Activated T-cell treated with anti-CD3 and anti-CD28 coated beads, Interleukin-2, amount 50 U/mL, for 72 hours (primary cell): ENCODE measurements at places on chromosomes 2 and 18.
A peak's percentile ranks its signal among the peaks of the same experiment; 100 is the strongest.

- DNase-seq, result no peak
These were observed 143.5 kb downstream of the ZEB2 start for GRCh38 chr2:144376460-144376859.

DNA sequence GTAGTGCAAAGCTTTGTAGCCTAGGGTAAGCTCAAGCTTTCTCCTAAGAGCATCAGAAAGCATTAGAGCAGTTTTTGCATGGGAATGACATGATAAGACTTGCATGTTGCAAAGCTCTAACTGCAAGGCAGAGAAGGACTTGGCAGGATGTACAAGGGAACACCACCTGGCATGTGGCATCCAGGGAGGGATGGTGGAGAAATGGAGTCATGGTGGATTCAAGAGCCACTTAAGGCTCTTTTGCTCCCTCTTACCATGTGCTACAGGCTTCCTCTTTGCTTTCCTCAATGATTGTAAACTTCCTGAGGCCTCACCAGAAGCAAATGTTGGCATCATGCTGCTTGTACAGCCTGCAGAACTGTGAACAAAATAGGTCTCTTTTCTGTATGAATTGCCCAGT lies 266.0 kb downstream of the GLI2 start:
- DNase-seq, result no peak

DNA sequence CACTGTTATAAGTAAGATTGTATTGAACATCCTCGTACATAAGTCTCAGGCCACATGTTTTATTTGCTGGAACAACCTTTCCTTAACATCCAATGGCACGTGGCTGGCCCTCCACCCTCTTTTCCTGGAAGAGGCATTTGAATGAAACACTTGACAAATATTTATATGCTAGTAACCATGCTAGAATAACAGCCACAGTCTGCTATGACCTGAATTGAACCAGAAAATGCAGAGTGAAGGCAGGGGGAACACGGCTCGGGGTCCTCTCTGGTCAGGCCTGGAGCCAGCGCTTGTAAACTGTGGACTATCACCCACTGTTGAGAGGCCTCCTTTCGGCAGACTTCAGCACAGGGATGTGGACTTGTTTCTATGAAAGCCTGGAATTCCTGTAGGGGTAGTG lies 198.2 kb upstream of the COPS8 start:
- DNase-seq, result no peak

GRCh38 chr2:219506802-219507526 lies 7.3 kb upstream of the ASIC4 start:
- DNase-seq, result no peak

DNA sequence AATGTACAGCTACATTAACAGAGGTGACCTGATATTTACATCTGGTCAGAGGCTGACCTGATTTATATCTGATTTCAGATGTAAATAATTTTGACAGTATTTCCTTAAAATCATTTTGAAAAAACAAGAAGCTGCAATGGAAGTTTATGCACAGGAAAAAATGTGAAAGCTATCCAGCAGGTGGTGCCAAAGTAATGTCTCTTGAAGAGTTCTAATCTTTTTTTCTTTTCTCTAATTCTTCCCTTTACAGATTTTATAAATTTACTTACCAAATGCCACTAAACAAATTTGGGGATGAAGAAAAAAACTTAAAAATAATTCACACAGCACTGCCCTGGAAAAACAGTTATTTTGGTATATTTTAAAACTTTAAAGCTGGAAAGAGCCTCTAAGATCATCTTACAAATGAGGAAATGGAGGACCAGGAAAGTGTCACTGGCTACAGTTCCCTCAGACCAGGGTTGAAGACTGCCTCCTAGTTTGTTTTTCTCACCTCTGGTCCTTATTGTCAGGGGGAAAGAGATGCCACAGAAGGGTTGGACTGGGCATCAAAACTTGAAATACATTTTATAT lies 16.4 kb upstream of the FBLN7 start:
- DNase-seq, result peak; percentile 35

- no peak for DNase-seq
These were observed 50.0 kb upstream of the STON1 start for GRCh38 chr2:48479915-48480314.

GRCh38 chr2:124382067-124382618 lies 357.1 kb downstream of the CNTNAP5 start:
- DNase-seq, result no peak

DNA sequence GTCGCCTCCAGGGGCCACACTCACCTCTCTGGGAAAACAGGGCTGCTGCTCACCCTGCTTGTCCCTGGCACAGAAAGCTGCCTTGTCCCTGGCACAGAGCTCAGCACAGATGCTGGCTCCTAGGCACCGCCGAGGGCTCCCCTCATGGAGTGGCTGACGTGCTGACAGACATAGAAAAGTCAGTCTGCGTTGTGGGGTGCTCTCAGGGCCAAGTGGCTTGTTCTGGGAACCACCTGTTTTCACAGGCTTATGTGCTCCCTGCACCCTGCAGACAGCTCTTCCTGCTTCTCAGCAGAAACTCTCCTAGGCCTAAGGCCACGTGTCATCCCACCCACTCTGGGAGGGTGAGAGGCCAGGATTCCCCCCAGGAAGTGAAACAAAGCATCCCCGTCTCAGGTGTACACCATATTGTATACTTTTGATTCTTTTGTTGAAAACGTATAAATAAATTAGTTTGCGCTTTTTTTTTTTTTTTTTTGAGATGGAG lies 84.7 kb upstream of the TMEM200C start:
- DNase-seq, result no peak

DNA sequence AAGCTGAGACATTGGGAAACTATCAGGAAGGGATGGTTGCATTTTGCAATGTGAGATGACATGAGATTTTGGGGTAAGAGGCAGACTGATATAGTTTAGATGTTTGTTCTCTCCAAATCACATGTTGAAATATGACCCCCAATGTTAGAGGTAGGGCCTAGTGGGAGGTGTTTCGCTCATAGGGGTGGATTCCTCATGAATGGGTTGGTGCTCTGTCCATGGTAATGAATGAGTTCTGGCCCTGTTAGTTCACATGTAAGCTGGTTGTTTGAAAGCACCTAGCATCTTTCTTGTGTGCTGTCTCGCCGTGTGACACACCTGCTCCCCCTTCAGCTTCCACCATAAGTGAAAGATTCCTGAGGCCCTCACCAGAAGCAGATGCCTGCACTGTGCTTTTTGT lies 37.7 kb downstream of the TPRKB start:
- DNase-seq, result no peak

DNA sequence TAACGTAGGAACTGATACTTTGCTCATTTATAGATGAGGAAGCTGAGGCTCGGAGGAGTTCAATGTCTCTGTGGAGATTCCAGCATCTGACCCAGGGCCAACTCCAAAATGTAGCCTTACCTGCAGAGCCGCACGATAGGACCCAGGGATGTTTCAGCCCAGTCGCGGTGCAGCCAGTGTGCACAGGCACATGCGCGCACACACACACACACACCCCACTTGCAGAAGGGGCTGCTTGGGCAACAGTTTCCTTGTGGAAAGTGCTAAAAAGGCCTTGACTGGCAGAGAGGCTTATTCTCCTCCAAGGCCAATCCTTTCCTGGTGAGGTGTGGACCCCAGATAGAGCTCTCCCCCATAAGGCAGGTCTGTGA lies 101.7 kb downstream of the ZFP36L2 start:
- no peak for DNase-seq

DNA sequence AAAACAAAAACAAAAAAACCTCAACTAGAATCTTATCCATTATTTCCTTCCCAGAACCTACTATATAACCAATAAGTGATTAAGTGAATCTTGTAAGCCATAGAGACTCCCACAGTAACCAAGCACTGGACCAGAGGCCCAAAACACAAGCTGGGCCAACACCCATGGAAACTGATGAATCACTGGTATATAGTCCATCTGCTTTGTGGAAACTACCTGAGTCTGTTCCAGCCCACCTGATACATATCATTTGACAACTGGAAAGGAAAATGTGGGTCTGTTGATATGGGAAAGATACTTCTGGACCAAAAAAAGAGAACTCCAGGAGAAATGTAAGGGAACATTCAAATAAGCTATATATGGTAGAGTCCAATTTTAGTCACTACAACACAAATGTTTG lies 252.8 kb downstream of the MREG start:
- DNase-seq, result no peak

GRCh38 chr2:130327703-130328527 lies 14.8 kb upstream of the IMP4 start:
- no peak for DNase-seq

DNA sequence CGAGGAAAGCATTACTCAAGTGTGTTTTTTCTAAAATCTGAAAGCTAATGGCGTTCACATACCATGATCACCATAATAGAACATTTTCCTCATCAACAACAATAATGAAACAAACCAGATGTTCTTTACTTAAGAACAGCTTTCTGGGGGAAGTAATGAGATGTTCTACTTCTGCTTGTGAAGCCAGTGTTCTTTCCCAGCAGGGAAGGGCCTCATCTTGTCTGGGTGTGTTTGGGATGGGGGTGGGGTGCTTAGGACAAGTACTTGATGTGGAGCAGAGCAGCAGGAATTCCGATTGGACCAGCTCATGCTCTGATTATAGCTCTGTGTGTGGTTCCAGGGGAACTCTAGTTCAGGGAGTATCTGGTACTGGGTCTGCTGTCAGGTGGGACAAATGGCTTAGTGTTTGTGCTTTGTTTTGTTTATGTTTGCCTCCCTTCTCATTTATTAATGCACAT lies 163.0 kb upstream of the NOSTRIN start:
- no peak for DNase-seq

GRCh38 chr2:104465981-104466380 lies 387.9 kb upstream of the POU3F3 start:
- no peak for DNase-seq

- no peak for DNase-seq
These were observed 3.5 kb upstream of the TUBB6 start for GRCh38 chr18:12304351-12305210.

- no peak for DNase-seq
These were observed 35.5 kb upstream of the PTH2R start for GRCh38 chr2:208370881-208371633.

- no peak for DNase-seq
These were observed 225.4 kb downstream of the FAM210A start for GRCh38 chr18:13500869-13501542.

- no peak for DNase-seq
These were observed 233.3 kb upstream of the SMAD2 start for GRCh38 chr18:48163738-48164115.

GRCh38 chr2:197369933-197370320 lies 59.3 kb upstream of the ANKRD44 start:
- no peak for DNase-seq

- no peak for DNase-seq
These were observed 691.7 kb upstream of the FANCL start for GRCh38 chr2:58932801-58933200.

- no peak for DNase-seq
These were observed 25.2 kb downstream of the OSBPL1A start for GRCh38 chr18:24372279-24372872.

GRCh38 chr2:180618570-180618969 lies 361.8 kb upstream of the UBE2E3 start:
- no peak for DNase-seq

GRCh38 chr2:175877845-175878544 lies 124.1 kb downstream of the LNPK start:
- DNase-seq, result no peak

- no peak for DNase-seq
These were observed 29.2 kb downstream of the HS6ST1 start for GRCh38 chr2:128289439-128289838.

- DNase-seq, result peak; percentile 18
These were observed 37.4 kb upstream of the RAPGEF4 start for GRCh38 chr2:172698041-172698863.

DNA sequence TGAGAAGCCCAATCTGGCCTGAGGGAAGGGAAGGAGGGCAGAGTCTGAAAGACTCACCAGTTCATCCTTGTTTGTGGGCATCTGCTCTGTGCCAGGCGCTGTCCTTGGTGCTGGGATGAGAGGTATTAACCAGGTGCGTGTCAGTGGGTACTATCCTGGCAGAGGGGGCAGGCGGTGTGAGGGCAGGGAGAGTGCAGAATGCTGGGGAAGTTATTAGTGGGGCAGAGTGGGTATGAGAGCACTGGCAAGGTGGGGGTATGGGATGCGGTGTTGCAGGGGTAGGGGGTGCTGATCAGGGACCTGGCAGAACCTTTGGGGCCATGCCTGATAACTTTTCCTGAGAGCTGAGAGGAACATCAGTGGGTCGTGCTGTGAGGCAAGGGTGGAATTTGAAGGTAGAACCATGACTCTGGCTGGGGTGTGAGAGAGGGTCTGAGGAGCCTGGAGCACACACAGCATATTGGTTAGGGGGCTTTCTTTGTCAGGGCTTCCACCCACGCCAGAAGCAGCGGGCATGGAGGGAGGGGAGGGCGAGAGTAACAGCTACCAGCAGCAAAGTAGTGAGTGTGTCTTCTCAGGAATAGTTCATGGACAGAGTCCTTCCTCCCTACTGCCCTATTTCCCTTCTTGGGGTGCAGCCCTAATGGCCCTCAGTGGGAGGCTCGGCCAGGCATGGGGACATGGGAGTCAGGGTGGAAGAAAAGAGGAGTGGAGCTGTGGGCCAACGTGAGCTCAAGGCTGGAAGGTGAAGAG lies 290.7 kb downstream of the CYP26B1 start:
- no peak for DNase-seq

DNA sequence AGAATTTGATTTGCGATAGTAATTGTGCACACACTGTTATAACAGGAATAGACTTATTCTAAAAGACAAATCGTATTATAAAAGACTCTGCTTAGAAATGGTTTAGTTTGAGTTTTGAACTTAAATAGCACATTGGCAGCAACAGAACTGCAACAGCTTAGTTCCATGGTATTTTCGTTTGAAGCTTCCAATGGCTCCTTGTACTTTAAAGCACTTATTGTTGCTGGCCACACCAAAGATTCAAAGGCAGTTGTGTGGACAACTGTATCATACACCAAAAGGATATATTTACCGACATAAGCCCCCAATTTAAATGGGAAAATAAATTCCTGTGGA lies 627 bp downstream of the WIPF1 start:
- no peak for DNase-seq

DNA sequence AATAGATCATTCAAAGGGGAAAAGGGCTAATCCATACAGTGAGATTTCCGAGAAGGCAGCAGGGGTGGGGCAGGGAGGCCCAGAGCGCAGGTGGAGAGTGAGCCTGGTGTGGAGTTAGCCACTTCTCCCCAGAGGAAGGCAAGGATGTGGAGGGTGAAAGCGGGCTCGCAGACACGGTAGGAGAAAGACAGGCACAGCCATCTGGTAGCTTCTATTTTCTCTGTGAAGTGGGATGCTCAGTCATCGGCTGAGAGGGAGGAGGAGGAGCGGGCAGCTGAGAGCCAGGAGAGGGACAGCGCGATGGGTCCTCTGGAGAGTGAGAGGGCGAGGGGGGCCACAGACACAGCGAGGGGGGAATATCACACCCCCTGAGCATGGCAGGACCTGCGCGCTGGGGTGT lies 153.3 kb upstream of the NDUFV2 start:
- no peak for DNase-seq

- no peak for DNase-seq
These were observed 61.7 kb upstream of the TFPI start for GRCh38 chr2:187615902-187616301.
